ENCODE measurements at places on chromosomes 13 and 19.

- DNase-seq, result no peak
Observed at GRCh38 chr19:28456708-28457320, 756.1 kb downstream of the UQCRFS1 start.

DNA sequence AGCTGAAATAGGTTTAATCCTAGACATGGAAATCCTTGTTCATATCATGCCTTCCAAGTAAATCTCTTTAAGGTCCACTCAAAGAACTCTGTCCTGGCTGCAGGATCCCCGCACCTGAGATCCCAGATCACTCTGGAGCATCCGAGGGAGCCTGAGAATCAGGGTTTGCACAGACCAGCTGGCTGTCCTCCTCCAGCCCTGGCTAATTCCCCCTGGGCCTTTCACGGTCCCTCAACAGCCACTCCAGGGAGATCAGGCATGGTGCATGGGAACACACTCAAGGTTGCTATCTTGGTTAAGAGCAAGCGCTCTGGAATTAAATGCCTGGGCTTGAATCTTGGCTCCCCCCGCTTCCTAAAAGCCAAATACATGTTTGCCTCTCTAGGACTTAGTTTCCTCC, 130.8 kb downstream of the IRS2 start:
- no peak for DNase-seq

GRCh38 chr13:106617561-106617960, 49.6 kb upstream of the ARGLU1 start:
- DNase-seq, result no peak

- no peak for DNase-seq
Observed at GRCh38 chr19:8504919-8505318, 2.5 kb upstream of the PRAM1 start.

GRCh38 chr19:15294561-15294990, 37.8 kb downstream of the BRD4 start:
- DNase-seq, result no peak

- DNase-seq, result no peak
Observed at GRCh38 chr13:30412346-30412745, 9.9 kb upstream of the UBE2L5 start.

DNA sequence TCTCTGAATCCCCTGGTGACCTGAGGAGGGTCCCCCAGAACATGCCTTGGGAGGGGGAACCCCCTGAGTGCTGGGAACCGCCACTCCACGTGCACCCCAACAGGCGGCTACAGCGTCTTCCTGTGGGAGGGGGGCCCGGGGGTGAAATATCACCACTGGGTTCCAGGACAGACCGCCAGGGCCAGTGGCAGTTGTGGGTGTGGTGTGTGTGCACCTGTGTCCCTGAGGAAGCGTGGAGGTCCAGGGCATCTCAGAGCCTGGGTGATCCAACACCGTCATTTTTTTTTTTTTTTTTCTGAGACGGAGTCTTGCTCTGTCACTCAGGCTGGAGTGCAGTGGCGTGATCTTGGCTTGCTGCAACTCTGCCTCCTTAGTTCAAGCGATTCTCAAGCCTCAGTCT, 4.2 kb downstream of the ADGRE5 start:
- DNase-seq, result no peak

GRCh38 chr13:96794669-96795068, 199.6 kb downstream of the OXGR1 start:
- no peak for DNase-seq

GRCh38 chr19:16585808-16586476, 13.7 kb upstream of the SLC35E1 start:
- no peak for DNase-seq

GRCh38 chr19:46935066-46935663, 74.4 kb downstream of the ARHGAP35 start:
- DNase-seq, result no peak

- no peak for DNase-seq
Observed at GRCh38 chr13:23588666-23589065, 18.5 kb downstream of the TNFRSF19 start.

- DNase-seq, result no peak
Observed at GRCh38 chr19:1206150-1206863, 729 bp downstream of the STK11 start.

DNA sequence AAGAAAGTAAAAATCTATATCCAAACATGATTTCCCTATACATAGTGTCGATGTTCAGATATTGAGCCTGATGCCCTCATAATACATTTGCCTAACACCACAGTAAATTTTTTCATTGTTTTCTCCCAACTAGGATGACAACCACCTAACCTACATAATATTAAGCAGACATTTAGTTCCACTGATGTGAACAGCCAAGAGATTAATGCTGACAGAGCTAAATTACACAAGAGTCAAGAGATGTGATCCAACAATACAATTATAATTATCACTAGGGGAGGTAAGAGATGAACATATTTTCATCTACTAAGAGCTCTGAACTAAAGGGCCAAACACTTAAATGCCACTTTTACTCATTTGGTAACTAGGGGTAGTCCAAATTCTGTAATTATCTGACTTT, 145.9 kb downstream of the DACH1 start:
- no peak for DNase-seq

GRCh38 chr19:50490991-50491472, 14.4 kb upstream of the GARIN5A start:
- no peak for DNase-seq

- no peak for DNase-seq
Observed at GRCh38 chr19:48962029-48962848, 2.9 kb upstream of the FTL start.

DNA sequence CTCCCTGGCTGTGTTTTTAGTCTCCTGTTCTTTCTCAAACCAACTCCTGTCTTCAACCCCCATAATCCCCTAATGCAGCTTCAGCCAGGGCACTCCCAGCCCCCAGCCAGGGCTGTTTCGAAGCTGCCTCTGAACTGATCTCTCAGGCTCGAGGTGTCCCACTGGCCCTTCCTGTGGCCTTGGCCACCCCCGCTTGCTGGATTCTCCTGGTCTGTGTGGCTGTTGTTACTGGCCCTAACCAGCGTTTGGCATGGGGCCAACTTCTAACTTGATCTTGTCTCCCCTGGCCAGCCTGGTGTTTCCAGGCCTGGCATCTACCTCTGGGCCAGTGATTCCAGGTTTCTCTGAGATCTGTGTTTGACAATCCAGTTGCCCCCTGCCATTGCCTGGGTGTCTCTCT, 11.0 kb downstream of the XAB2 start:
- DNase-seq, result no peak

GRCh38 chr13:76647550-76647949, 238.7 kb downstream of the KCTD12 start:
- no peak for DNase-seq

All from stimulated activated CD4-positive, alpha-beta T cell treated with anti-CD3 and anti-CD28 coated beads, Interleukin-1b, Interleukin-23, amount 100 ng/mL, for 1 hour (primary cell).